ENCODE measurements at places on chromosomes 1 and 21. TPM values are rescaled to one million over a fixed set of nuclear protein-coding genes. Genes with fewer than 3 reads are reported as not detected.

GRCh38 chr1:23481904-23482303, 2.1 kb downstream of the ASAP3 start:
- no peak overlapping the region for H3K4me3 ChIP-seq
- peaks cover 9% of the 10 kb centered on the region for H3K4me1 ChIP-seq

The SHISAL2A gene
- not detected for total RNA-seq

The CNTN2 gene
- total RNA-seq = not detected

- no peak overlapping the region for H3K4me3 ChIP-seq
- DNase-seq = no peak
- no peaks in the 10 kb centered on the region for H3K27me3 ChIP-seq
- no peak overlapping the region for H3K27ac ChIP-seq
- H3K36me3 ChIP-seq = no peaks in the 10 kb centered on the region
Measured at GRCh38 chr1:171884475-171884874, 43.2 kb downstream of the DNM3 start.

- no peaks in the 10 kb centered on the region for H3K36me3 ChIP-seq
- no peaks in the 10 kb centered on the region for H3K4me1 ChIP-seq
- DNase-seq = no peak
- H3K27ac ChIP-seq = no peak overlapping the region
- no peak overlapping the region for H3K4me3 ChIP-seq
- no peaks in the 10 kb centered on the region for H3K27me3 ChIP-seq
Measured at GRCh38 chr1:209443975-209444651, 139.4 kb upstream of the CAMK1G start.

DNA sequence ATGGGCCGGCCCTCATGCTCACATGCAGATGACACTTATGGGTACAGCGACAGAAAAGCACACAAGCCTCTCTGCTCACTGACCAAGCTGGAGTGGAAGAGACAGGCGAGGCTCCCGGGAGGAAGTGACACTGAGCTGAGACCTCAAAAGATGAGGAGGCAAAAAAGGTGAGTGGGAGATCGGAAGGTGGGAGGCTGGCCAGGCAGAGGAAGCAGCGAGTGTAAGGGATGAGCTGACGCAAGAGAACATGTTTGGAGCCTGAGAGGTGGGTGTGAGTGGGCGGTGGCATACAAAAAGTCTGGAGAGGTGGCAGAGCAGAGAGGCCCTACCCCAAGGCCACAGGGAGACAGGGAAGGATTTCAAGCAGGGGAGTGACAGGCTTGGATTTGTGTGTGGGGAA, 18.2 kb upstream of the CDCP2 start:
- no peaks in the 10 kb centered on the region for H3K27me3 ChIP-seq
- no peak overlapping the region for H3K4me3 ChIP-seq
- H3K36me3 ChIP-seq = no peaks in the 10 kb centered on the region
- H3K27ac ChIP-seq = no peak overlapping the region

DNA sequence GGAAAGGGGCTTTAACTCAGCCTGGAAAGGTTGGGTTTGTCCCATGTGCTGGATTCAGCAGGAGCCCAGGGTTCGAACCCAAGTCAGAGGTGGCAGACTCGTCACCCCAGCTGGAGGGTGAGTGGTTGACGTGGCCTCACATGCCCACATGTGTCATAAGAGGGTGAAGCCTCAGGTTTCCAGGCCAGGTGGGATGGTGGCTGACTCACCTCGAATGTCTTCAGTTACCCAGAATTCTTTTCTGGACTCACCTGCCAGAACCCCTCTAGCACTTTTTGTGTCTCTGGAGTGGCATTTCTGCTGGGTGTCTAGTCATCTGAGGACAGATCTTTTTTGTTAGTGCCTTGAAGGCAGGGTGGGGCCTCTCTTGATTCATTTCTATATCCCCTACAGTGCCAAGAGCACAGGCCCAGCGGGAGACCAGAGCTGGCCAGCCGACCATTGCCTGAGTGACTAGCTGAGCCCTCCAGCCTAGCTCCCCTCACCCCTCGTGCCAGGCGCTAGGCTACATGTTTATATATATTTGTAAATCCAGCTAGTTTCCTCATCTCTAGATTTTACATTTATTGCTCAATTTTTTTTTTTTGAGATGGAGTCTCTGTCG, 28.1 kb downstream of the IL6R start:
- peaks cover 10% of the 10 kb centered on the region for H3K36me3 ChIP-seq
- H3K4me1 ChIP-seq = peaks cover 20% of the 10 kb centered on the region
- DNase-seq = no peak
- no peak overlapping the region for H3K27ac ChIP-seq
- no peaks in the 10 kb centered on the region for H3K27me3 ChIP-seq

GRCh38 chr1:29243871-29244200, 7.5 kb downstream of the PTPRU start:
- peaks cover 5% of the 10 kb centered on the region for H3K27me3 ChIP-seq
- H3K36me3 ChIP-seq = no peaks in the 10 kb centered on the region
- no peaks in the 10 kb centered on the region for H3K4me1 ChIP-seq
- no peak overlapping the region for H3K4me3 ChIP-seq

The PDZK1IP1 gene
- total RNA-seq = not detected
